ENCODE measurements at places on chromosomes 12 and 14.

- DNase-seq = no peak
Measured at GRCh38 chr12:31274520-31275300, 51.2 kb downstream of the SINHCAF start.

- DNase-seq = no peak
Measured at GRCh38 chr12:124098887-124099286, 125.9 kb downstream of the ZNF664 start.

GRCh38 chr12:57016348-57016747 lies at the start of gene TAC3:
TSS of gene TAC3 (minus strand) at chr12:57016529. CDS start at chr12:57015797, 732 bp downstream.
- DNase-seq = no peak

DNA sequence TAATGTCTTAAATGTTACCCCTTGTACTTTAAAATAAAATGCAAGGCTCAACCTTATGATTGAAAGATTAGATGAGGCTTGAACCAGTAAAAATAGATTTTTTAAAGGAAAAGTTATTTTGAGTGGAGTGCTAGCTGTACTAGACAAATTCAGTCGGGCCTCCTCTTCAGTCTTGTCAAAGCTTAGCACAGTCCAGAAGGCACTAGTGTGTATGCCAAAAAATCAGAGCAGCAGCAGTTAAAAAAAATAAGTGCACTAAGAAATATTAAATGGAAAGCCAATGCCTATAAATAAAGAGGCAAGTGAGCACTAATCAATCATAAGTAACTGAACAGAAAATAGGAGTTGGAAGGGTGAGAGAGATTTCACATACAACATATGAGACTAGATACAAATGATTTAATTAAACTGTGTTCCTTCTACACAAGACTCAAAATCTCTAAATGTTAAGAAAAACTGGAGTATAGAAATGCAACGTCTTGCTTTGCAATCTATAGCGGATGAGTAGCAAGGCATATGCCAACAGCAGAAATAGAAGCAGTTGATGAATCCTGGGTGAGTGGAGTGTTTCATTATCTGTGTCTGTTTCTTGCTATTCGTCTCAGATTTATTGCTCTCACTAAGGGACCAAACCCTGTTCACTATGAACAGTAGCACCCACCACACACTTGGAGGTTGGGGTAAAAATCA lies 172.1 kb downstream of the ETNK1 start:
- DNase-seq = no peak

- DNase-seq = no peak
Measured at GRCh38 chr14:73736842-73737241, 22.7 kb upstream of the PNMA1 start.

- no peak for DNase-seq
Measured at GRCh38 chr12:11882301-11883019, 188.3 kb upstream of the BCL2L14 start.

- peak; percentile 28 for DNase-seq
Measured at GRCh38 chr14:73753124-73753886, 39.1 kb upstream of the PNMA1 start.

GRCh38 chr14:84483072-84483420 lies 1046.9 kb upstream of the FLRT2 start:
- no peak for DNase-seq

DNA sequence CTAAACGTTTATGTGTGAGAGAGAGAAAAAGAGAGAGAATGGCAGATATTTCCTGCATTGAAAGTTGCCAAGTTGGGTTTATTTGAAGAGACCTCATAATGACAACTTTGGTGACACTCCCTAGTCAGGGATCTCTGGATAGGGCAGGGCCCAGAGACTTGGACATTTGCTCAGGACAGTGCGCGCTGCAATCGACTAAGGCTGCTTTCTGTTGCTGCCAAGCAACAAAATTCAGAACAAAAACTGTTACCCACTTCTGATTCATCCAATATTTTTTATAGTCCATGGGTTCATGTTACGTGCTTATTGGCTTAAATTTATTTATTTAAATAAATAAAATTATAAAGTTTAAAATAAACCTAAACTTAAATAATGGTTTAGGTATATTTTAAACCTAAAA lies 34.2 kb downstream of the PTGER2 start:
- no peak for DNase-seq

GRCh38 chr12:130970908-130971233 lies 17.2 kb downstream of the ADGRD1 start:
- no peak for DNase-seq

DNA sequence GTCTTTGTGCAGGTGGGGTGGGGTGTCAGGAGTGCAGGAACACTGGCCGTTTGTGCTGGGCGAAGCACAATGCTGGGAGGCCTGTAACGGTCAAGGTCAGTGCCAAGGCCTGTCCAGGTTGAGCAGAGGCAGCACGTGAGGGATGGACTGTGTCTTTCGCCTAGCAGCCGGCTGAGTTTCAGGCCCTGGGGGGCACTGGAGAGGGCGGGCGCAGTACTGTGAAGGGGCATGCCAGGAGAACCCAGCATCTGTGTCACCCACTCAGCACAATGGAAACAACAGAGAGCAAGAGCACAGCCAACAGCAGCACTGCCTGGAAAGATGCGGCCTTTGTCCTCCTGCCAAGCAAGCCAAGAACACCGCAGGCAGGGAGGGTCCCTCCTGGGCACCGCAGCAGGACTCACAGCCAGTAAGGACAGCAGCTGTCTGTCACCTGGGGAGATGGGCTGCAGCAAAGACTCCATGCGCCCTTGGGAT lies 25.2 kb downstream of the SLC25A47 start:
- DNase-seq = no peak

GRCh38 chr12:25395227-25395626 lies 144.5 kb upstream of the KRAS start:
- no peak for DNase-seq

GRCh38 chr14:91694643-91695042 lies 37.2 kb downstream of the CATSPERB start:
- DNase-seq = no peak

DNA sequence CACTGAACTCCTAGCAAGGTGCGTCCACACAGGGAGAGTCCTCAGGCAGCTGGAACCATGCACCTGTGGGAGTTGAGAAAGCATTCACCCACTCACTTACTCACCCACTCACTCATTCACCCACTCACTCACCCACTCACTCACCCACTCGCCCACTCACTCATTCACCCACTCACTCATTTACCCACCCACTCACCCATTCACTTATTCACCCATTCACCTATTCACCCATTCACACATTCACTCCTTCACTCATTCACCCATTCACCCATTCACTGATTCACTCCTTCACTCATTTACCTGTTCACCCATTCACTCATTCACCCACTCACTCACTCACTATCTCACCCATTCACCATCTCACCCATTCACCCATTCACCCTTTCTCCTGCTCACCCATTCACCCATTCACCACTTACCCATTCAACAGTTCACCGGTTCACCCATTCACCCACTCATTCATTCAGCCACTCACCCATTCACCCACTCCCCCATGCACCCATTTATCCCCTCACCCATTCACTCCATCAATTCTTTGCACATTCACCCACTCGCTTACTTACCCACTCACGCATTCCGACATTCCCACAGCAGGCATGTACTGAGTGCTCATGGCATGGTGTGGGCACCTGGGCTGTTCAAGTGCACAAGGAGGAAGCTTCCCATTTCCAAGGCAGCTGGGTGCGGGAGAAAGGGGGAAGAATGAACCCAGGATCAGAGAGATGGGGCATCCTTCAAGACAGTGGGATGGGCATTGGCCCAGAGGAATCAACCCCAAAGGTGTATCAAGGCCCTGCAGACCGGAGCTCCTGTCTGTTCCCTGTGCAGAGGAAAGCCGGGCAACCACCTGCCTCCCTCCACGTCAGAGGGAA lies 135.2 kb upstream of the C14orf180 start:
- no peak for DNase-seq

GRCh38 chr12:23891115-23891514 lies 58.4 kb downstream of the SOX5 start:
- DNase-seq = no peak

GRCh38 chr12:98469109-98469508 lies 46.3 kb upstream of the TMPO start:
- DNase-seq = no peak

- no peak for DNase-seq
Measured at GRCh38 chr12:121452340-121452984, 52.5 kb downstream of the RNF34 start.

DNA sequence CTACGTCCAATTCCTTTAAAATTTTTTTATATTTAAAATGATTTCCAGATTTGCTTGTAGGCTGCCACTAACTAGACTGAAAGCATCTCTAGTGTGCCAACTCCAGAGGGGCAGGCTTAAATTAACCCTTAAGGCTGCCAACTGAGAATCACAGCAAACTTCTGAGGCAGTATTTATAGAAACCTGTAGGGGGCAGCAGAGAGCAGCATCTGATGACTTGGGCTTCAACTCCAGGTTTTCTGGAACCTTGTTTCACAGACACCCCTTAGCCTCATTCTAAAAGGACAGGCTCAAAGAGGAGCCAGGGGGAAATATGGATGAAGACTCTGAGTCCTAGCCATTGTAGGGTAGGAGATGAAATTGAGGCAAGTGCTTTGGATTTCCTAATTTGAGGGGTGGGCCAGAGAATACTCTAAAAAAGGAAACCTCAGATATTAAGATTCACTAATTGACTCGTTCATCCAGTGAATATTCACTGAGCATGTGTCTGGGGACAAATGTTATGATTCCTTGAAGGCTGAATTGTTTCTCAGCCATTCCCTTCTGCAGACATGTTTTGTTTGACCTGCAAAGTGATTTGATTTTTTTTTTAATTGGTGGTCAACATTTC lies 63.3 kb upstream of the HSPB8 start:
- peak; percentile 29 for DNase-seq

- DNase-seq = no peak
Measured at GRCh38 chr14:81313200-81313599, 86.9 kb downstream of the STON2 start.

DNA sequence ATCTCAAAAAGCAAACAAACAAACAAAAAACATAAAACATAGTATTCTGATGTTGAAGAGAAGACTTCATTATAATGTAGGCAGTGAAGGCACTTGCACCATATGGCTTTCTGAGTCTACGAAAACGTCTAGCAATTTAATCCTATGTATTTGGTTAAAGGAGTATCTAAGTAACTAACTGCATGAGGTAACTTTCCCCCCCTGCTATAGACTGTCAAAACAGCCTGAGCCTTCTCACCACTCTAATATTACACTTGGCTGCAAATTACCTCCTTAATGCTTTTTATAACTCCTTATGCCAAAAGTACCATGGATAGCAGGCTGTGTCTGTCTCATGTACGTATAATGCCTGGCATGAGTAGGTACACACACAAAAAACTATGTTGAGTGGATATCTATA lies 607.6 kb upstream of the FLRT2 start:
- DNase-seq = no peak

GRCh38 chr12:117724543-117724942 lies 244.2 kb downstream of the KSR2 start:
- no peak for DNase-seq

- DNase-seq = no peak
Measured at GRCh38 chr12:1439687-1440086, 154.7 kb downstream of the FBXL14 start.

DNA sequence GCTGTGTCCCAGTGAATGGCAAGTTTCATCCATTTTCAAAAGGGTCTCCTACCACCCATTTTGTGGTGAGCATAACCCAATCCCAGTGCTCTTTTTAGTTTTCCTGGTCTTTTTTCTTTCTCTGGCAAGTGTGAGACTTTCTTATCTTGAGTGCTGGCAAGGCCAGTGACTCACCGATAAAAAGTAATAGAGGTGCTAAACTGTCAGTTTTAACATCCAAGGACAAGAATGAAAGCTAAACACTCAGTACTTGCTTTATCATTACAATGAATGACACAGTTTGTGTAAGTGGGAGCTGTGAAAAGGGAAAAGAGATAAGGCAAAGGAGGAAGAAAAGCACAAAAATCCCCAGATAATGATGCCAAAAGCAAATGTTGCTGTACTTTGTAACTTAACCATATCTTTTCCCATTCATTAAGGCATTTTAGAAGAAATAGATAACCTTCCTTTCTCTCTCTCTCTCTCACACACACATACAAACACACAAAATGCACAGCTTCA lies 4.9 kb upstream of the LRIG3 start:
- DNase-seq = no peak

DNA sequence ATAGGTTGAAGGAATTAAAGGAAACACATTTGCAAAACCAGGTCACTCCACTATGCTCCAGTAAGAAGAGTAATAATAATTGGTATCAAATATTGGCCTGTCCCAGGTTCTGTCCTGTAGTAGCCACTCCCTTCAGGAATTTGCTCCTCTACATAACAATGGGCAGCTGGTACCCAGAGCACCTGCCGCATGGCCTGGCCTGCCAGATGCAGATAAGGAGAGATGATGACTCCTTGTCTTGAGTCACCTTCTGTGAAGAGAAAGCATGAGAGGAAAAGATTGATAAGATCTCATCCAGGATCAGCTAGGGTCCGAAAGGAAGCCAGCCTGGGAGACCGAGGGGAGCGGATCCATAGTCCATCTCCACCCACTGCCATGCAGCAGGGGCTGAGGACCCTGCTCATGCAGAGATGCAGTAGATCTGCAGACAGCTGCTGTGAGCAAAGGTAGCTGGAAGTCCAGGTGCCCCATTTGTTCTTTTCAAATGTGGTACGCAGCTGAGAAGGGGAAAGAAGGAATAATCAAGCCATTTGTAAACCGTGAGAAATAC lies 24.3 kb downstream of the VCPKMT start:
- DNase-seq = no peak

GRCh38 chr14:99181241-99181640 lies 90.8 kb downstream of the BCL11B start:
- no peak for DNase-seq

- no peak for DNase-seq
Measured at GRCh38 chr14:75784314-75784686, 123.3 kb downstream of the TTLL5 start.

DNA sequence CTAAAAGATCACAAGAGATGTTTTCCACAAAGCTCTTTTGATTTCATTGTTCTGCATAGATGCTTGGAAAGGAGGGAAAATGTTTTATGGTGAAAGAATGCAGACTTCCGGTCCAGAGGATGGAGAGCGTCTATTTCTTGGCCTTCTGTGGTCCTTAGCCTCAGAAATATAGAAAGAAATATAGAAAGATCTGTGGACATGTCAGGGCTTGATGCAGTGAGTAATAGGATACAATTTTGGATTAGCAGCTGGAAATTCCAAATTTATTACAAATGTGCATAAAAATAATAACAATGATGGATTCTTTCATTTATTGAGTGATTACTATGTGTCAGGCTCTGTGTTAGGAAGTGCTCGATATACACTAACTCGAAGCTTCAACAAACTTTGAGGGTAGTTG lies 20.2 kb downstream of the AKAP6 start:
- DNase-seq = no peak

DNA sequence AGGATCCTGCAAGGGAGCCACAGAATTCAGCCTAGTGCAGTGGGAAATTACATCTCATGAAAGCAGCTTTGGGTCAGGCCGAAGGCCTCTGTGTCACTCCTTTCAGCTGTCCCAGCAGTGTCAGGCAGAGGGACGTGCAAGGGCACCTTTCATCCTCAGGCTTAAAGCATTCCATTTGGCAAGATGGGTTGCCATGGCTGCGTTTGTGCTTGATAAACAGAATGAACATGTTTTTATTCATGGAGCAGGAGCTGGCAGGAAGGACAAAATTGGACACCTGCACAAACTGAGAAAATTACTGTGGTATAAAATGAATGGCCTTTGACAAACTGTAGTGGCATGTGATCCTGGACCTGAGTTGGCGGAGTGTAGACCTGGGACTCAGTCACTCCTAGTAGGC lies 29.4 kb downstream of the ACAD10 start:
- DNase-seq = no peak
